ENCODE measurements at places on chromosomes 2 and 18.
A peak's percentile ranks its signal among the peaks of the same experiment; 100 is the strongest.

DNA sequence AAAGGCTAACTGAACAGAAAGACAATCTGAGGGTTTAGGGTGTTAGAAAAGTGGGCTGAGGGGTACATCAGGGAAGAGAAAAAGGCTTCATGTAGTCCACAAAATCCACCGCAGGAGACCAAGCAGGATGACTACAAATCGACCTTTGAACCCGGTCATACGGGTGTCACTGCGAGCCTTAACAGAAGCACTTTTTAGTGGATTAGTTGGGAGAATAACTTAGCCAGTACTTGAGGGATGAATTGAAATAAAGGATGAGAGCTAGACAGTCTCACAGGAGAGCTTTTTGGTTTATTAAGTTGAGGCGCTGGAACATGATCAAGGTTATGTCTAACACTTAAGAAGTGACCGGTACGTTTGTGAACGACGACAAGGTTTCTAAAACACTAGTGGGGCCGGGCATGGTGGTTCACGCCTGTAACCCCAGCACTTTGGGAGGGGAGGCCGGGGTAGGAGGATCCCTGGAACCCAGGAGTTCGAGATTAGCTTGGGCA, 217.7 kb downstream of the MCFD2 start:
- H3K27me3 ChIP-seq = no peaks in the 10 kb centered on the region
- peak overlapping the region; percentile 87 for H3K4me3 ChIP-seq
- H3K36me3 ChIP-seq = no peaks in the 10 kb centered on the region

- H3K27me3 ChIP-seq = no peaks in the 10 kb centered on the region
- no peaks in the 10 kb centered on the region for H3K36me3 ChIP-seq
- H3K4me3 ChIP-seq = no peak overlapping the region
- DNase-seq = no peak
- no peak overlapping the region for H3K27ac ChIP-seq
- H3K4me1 ChIP-seq = no peaks in the 10 kb centered on the region
Measured at GRCh38 chr2:174051741-174052583, 86.8 kb upstream of the SP3 start.

DNA sequence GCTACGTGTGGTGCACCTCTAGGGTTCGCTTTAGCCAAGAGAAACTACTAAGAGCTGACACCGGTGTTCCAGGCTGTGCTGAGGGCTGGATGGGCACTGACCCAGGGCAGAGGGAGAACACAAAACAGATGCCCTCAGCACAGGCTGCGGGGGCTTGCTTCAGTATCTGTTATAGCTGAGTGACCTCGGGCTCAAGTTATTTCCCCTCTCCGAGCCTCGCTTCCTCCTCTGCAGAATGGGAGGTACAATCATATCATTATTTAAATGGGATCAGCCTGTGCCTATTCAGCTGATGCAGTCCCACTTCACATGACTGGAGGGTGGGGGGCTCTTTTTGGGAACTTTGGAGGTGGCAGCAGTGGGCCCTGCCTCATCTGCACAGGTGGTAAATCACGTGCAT, 156.1 kb upstream of the APCDD1 start:
- H3K27me3 ChIP-seq = no peaks in the 10 kb centered on the region
- no peak overlapping the region for H3K27ac ChIP-seq
- no peak for DNase-seq
- no peaks in the 10 kb centered on the region for H3K4me1 ChIP-seq
- H3K36me3 ChIP-seq = no peaks in the 10 kb centered on the region

DNA sequence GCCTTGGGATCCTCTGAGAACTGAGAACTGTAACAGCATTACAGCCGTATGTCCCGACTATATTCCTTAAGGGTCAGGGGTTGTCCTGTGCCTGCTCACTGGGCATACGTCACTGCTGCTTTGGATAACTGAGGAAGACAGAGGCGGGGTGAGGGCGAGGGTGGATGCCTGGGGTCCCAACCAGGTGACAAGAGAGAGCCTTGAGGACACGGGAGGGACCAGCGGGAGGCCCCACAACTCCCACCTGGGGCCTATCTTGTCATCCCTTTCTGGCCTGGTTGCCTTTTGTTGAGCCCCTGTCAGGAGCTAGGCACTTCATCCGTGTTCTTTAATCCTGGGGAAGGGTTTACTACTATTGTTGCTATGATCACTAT, 28.8 kb downstream of the INPP5D start:
- H3K4me1 ChIP-seq = peaks cover 16% of the 10 kb centered on the region
- H3K4me3 ChIP-seq = no peak overlapping the region
- H3K27ac ChIP-seq = no peak overlapping the region
- H3K36me3 ChIP-seq = no peaks in the 10 kb centered on the region
- no peaks in the 10 kb centered on the region for H3K27me3 ChIP-seq
- DNase-seq = no peak

DNA sequence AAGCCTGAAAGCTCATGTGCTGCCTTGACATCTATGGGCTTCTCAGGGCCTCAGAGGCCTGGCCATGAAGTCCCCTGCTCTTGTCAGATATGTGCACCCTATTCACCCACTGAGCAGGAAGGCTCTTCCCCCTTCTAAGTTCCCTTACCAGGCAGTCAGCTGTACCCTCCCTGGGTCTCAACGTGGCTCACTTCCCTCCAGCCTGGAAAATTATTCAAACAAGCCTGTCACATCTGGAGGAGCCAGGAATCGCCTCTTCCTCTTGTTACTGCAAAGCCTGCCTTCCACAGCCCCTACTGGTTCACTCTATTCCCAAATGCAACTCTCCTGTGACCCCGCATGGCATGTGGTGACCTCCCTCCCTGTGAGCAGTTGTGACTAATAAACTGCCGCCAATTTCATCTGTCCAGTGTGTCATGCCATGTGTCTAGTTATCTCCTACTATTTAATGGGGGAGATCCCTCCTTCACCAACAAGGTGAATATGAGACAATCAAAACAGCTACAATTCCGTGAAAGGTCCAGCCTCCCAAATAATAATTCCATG, 8.4 kb upstream of the SERPINB8 start:
- H3K27me3 ChIP-seq = peaks cover 2% of the 10 kb centered on the region
- H3K27ac ChIP-seq = no peak overlapping the region
- DNase-seq = no peak
- no peak overlapping the region for H3K4me3 ChIP-seq
